Stimulated activated CD4-positive, alpha-beta T cell treated with anti-CD3 and anti-CD28 coated beads, Interleukin-1b, Interleukin-23, amount 100 ng/mL, for 48 hours (primary cell): ENCODE measurements at places on chromosomes 11 and 22.

- no peak for DNase-seq
These were observed 61.1 kb upstream of the BDNF start for GRCh38 chr11:27761356-27761755.

DNA sequence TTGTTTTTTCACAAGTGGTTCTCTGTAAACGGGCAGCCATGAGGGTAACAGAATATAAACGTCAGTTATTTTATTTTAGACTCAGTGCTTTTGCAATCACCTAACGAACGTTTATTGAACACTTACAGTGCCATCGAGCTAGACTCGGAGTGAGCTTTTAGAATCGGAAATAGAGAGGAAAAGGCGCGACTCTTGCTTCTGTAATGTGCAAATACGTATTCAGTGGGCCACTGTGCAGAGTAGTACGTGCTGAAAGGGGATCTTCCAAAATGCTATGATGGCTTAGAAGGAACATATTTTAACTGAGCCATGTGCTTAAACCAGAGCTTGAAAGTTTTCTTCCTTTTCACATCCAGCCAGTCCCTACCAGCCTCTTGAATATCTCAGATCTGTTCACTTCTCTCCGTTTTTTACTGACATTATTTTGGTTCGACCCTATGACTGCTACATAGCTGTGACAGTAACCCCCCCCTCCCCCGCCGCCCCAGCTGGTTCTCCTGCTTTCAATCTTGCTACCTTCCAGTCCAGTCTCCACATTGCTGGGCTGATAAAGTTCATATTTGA is 468 bp downstream of the DDIAS start:
- DNase-seq: no peak

DNA sequence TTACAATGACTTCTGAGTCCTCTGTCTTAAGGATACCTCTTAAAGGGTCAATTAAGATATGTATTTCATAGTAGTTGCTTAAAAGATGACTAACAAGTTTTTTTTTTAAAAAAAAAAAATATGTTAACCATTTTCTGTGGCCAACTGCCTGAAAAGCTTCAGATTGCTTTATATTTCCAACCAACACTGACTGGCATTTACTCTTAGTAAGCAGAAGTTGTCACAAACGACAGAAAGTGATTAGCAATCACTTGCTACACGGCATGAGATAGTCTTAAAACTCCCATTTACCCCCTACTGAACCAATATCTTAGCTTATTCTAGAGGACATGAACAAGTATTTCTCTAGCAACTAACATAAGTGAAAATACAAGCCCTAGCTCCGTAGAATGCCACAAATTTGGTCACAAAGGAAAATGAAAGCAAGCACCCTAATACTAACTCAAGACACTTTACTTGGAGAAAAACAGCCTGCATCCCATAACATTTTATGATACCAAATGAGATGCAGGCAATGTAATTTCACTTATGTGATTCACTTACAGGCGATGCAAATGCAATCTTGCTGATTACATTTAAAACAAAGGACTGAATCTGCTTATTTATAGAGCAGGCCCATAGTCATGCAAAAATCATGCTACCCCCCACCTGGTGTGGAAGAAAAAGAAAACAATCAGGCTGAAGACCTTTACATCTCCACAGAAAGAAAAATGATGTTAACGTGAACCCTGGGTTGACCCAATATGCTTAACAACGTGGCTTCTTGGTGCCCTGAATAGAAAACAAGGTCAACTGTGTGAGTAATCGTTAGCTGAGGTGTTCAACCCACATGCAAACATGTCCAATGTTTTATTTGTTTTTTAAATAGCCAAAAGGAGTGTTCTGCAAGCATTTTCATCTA is 25.7 kb downstream of the MPPED2 start:
- no peak for DNase-seq

GRCh38 chr11:126598344-126599216 is 243.1 kb downstream of the ST3GAL4 start:
- no peak for DNase-seq

- peak; percentile 72 for DNase-seq
These were observed 32.1 kb upstream of the DGKZ start for GRCh38 chr11:46315033-46315738.

GRCh38 chr11:93039531-93040240 is 70.2 kb downstream of the MTNR1B start:
- no peak for DNase-seq

DNA sequence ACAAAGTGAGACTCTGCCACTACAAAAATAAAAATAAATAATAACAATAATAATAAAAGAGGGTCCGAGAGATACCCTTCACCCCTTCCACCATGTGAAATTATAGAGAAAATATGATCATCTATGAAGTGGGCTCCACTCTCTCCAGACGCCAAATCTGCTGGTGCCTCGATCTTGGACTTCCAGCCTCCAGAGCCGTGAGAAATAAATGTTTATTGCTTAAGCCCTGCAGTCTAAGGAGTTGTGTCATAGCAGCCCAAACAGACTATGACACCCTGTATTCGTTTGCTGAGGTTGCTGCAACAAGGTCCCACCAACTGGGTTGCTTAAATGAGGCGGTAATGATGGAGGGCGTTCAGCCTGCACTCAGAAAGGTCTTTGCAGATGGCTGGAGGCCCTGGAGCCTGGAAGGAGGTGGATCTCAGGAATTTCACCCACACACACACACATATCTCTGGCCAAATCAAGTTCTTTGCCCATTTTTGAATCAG is 7.6 kb upstream of the SEPTIN5 start:
- no peak for DNase-seq

DNA sequence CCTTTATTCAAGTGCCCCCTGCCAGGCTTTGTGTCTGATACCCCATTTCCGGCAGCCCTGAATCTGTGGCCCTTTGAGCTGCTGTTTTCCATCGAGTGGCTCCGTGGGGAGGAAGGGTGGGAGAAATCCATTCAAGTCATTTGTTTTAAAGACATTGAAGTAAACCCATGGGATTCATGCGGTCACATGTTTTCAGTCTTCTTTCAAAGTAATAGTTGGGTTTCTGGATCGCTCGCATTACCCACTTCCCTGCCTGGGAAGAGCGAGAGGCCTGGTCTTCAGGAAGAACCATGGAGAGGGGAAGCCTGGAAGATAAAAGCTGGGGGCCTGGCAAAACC is 14.4 kb downstream of the DAGLA start:
- DNase-seq: no peak

DNA sequence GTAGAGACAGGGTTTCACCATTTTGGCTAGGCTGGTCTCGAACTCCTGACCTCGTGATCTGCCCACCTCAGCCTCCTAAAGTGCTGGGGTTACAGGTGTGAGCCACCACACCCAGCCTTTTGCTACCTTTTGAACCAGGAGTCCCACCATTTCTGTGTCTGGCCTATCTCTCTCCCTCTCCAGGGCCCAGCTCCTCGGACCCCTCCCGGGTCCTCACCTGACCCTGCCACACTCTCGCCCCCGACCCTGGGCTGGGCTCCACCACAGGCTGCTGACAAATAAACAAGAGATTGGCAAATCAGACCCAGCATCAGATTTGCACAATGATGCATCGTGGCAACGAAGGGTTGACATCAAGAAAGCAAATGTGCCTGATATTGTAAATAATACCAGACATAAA is 8.8 kb downstream of the KRTAP5-5 start:
- no peak for DNase-seq

DNA sequence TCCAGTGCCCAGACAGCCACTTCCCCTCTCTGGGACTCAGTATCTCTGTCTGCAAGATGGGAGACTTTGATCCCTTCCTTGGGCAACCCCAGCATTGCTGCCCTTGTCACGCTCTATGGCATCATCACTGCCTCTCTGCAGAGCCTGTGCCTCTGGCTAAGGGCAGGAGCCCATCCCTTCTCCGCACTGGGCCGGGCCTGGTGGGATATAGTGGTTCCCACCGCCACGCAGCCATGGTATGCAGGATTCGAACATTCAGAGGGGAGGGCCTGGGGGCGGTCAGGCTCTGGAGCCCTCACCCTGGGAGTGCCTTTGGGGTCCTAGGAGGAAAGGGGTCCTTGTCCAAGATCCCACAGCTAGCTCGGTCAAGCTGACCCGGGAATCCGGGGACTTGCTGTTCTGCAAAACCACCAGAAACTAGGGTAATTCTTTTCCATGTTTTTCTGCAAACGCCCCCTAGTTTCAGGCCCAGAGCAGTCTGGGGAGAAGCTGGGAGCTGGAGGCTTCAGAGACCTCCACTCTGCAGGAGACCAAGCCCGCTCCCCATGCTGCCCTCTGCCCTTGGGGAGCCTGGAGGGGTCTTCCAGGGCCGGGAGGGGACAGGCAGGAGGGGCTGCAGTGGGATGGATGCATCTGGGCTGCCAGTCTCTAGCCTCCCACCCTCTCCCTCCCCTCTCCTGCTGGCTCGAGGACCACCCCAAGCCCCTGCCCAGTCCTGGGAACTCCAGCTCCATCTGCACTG is 24.4 kb upstream of the CBX7 start:
- DNase-seq: no peak

GRCh38 chr11:26470992-26471391 is 101.1 kb downstream of the MUC15 start:
- DNase-seq: no peak

- no peak for DNase-seq
These were observed 10.3 kb upstream of the FADD start for GRCh38 chr11:70192666-70193410.

DNA sequence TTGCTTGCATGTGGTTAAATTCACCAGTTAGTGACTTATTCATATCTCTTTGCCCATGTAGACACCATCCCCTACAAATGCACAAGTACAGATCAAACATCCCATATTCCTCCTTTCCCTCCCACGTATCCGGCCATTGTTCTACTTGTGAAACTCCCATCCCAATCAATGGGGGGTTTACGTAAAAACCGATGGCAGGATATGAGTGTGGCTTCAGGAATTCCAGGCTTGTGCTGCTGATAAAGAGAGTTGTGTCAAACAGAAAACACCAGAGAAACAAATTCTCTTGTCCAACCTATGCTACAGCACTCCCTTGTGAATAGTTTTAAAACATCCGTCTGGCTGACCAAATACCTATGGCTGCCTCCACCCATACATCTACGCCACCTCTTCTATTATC is 15.5 kb downstream of the FLI1 start:
- no peak for DNase-seq
